SK-N-MC (cell line): ENCODE measurements at places on chromosomes 7 and 10.

GRCh38 chr7:135333200-135333599 lies 99.6 kb downstream of the STRA8 start:
- no peak for DNase-seq

GRCh38 chr10:88960802-88961201 lies 8.2 kb upstream of the ACTA2 start:
- no peak for DNase-seq

DNA sequence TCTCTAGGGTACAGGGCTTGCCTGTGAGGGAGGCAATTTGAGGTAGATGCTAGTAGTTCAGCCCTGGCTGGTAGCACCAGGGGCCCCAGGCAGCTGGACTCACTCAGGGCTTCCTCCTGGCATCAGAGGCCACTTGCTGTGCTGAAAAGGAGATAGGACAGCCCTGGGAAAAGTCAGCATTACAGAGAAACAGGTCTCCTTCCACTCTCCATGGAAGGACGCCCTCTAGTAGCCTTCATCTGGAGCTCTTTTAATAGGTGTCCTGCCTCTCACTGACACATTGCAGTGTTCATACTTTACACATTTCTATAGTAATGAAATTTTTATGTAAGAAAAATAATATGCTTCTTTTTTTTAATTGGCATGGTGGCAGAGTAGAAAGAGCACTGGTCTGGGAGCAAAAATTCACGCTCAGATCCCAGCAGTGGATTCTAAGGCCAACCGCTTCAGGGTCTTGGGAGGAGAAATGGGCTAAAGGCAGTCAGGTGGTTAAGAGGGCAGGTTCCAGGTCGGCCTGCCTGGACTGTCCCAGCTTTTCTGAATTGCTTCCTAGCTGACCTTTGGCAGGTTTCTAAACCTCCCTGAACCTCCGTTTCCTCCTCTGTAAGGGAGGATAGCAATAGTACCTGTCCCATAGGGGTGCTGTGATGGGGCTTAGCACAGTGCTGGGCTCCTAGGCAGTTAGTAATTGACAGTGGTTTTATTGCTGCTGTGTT lies 35.8 kb downstream of the AIFM2 start:
- DNase-seq: no peak

DNA sequence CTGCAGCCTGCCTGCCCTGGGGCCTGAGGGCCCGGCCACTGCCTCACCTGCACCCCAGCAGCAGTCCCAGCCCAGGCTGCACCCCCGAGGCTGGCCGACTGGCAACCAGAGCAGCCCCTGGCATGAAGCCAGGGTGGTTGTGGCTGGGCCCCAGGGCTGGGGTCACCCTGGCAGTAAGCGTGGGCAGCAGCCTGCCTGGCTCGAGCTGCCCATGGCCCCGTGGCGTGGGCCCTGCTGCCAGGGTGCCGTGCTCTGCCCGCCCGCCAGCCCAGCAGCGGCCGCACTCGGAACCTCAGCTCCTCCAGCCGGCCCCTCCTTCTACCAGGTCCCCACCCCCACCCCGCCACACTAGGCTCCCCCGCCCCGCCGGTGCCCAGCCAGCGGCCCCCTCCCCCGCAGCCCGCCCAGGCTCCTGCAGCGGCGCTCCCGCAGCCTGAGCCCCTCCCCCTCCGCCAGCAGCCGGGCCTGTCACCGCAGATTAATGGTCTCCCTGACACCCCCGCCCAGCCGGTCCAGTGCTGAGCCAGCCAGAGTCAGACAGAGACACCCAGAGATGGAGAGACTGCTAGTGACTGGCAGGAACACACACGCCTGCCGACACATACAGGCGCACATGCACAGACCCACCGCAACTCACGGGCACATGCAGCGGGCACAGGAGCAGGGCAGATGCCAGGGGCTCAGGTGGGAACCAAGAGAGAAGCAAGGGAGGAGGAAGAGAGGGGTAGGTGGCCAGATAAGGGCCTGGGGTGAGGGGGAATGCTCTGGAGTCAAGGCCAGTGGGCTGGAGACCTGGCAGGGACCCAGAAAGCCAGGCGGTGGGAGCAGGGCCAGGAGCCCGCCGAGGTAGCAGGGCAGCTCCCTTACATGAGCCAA lies 22.4 kb downstream of the KCNH2 start:
- DNase-seq: no peak

DNA sequence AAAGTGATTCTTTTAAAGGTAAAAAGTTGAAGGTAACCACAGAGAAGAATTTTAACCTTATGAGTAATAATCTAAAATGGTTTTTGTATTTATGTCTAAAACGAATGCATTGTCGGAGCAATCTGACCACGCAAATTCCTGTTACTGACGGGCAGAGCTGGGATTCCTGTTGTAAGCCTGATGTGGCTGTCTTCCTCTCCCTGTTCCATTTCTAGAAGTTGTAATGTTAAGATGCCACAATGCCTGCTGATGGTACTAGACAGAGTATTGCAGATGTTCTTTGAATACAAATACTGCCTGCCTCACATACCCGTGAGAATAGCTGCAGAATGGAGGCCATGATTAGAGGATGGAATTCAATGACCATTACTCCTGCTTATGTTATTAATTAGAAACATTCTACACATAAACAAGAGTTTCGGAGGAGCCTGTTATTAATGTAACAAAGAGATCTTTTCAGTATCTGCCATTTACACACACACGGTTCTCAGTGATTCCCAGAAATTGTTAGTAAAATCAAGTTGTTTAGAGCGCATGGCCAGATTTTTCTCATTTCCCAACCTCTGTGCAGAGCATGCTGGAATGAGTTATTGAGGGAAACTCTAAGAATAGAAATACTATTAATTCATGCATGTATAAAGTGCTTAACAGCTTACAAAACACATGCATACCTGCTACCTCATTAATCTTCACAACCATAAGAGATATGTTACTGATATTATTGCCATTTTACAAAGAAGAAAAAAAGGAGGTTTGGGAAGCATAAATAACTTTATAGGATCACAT lies 196.8 kb downstream of the PTN start:
- no peak for DNase-seq

DNA sequence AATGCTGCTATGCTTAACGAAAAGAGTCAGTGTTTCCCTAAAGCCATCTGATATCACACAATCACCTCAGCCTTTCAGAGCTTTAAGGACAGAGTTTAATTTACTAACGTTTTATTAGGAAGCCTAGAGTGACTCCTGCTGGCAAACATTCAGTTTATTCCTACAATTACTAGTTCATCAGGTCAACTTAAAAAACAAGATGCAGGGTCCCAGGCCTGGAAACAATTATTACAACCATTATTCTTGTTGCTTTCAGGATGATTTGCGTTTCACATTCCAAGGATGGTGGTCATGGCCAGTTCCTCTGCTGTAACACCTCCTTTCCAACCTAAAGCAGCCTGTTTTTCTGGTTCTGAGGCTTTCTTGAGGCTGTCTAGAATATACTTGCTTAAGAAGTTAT lies 1.5 kb upstream of the FAM53B start:
- no peak for DNase-seq

GRCh38 chr10:77602913-77603533 lies 34.6 kb downstream of the KCNMA1 start:
- DNase-seq: peak; percentile 3

GRCh38 chr10:53402594-53402993 lies 630.0 kb upstream of the MBL2 start:
- DNase-seq: no peak

GRCh38 chr10:103021150-103021899 lies 103.2 kb downstream of the CNNM2 start:
- no peak for DNase-seq

- no peak for DNase-seq
Observed at GRCh38 chr10:5692461-5693358, 8.1 kb downstream of the TASOR2 start.

GRCh38 chr10:49471532-49471931 lies 67.4 kb downstream of the ERCC6 start:
- DNase-seq: no peak

DNA sequence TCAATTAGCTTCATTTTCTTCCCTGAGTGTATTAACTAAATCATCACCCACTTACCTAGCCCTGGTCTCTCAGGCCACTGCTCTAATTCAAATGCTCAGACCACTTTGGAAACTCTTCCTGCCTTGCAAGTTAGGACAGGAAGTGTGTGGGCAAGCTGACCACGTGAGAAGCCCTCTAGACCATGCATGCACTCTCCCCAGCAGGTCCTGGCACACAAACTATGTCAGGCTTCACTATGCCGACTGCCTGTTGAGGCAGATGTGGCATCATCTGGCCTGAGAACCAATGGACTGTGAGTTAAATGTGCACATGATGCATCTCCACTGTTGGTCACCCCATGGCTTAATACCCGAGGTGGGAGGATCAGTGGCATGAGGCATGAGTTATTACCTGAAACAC lies 439.6 kb downstream of the GRID1 start:
- no peak for DNase-seq

DNA sequence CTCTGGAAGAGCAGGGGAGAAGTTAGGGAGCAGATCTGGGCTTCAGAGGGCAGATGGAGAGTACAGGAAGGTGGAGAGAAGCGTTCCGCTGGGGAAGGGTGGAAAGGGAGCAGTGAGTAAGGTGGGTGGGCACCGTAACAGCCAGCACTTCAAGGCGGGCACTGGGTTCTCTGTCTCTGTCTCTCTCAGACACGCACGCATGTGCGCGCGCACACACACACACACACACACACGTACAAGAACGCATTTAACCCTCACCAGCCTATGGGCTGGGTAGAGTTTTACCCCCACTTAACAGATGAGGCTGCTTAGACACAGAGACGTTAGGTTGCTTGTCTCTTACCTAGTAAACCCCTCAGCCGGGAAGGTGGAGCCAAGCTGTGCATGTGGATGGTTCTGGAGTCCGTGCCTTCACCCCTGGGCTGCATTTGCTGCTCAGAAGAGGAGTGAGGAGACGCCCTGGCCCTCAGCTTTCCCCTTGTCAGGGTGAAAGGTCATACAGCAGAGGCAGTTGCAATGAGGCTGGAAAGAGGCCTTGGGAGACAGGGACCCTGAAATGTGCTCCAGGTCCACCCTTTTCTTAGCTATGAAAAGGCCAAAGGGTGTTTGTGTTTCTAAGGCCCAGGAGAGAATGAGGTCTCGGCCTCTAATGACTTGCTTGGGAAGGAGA lies 16.0 kb downstream of the ADCYAP1R1 start:
- no peak for DNase-seq

GRCh38 chr10:11431216-11431555 lies 180.3 kb downstream of the USP6NL start:
- no peak for DNase-seq

DNA sequence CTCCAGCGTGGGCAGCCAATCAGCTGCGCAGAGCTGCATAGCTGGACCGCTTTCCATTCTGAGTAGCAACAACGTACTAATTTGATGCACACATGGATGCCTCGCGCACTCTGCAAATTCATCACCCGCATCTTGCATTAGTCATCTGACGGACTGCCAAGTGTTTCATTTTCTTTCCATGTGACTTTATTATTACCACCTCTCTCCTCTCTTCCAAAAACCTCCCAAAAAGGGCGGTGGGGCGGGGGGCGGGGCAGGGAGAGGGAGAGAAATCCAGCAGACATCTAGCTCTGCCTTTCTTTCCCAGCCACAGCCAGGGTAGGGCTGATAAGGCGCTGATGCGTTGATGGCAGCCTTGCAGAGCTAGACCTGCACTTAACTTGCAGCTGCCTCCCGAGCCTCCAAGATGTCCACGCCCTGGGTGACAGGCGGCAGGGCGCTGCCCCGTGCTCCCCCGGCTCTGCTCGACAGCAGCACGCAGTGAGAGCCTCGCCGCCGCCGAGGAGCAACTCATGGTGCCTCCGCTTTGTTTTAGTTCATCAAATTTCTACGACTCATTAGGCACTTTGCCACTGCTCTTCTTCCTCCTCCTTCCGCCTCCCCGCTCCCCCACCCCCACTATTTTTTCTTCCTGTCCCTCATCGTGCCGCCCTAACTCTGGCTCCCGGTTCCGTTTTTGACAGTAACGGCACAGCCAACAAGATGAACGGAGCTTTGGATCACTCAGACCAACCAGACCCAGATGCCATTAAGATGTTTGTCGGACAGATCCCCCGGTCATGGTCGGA lies 147.3 kb downstream of the CELF2 start:
- DNase-seq: no peak

DNA sequence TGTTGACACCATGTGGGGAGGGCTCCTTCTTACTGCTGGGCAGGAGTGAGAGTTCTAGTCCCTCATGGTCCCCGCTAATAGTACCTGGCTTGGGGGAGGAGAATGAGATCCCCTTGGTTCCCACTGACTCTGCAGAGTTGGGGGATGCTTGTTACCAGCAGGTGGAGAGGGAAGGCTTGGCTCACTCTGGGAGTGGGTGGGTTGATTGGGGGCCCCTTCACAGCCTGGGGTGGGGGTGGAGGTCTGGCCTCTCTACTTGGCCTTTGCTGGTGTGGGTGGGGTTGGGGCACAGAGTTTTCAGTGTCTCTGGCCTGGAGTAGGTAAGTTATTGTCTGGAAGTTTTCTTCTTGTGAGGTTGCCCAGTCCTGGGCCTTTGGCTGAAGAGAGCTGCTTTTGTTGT lies 31.9 kb downstream of the ADCY1 start:
- no peak for DNase-seq

GRCh38 chr7:116525298-116525912 lies 569 bp downstream of the CAV1 start:
- no peak for DNase-seq

DNA sequence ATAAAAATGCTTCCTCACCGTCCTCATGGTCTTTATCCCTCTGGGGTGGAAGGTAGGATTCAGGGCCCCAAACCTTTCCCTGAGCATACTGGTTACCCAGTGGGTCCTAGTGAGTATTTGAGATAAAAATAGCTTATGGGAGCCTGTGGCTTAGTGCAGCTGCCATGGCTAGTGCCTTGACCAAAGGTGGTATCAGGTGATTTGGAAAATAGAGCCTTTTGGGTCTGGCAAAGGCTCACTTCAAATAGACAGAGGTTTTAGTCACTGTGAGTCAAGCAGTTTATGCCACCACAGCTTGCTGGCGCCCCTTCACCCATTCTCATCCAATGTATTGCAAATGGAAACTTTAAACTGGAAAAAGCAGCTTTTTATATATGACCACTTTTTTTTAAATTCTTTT lies 30.4 kb downstream of the PLAU start:
- DNase-seq: no peak

GRCh38 chr10:125085258-125086054 lies 74.9 kb downstream of the CTBP2 start:
- DNase-seq: no peak

DNA sequence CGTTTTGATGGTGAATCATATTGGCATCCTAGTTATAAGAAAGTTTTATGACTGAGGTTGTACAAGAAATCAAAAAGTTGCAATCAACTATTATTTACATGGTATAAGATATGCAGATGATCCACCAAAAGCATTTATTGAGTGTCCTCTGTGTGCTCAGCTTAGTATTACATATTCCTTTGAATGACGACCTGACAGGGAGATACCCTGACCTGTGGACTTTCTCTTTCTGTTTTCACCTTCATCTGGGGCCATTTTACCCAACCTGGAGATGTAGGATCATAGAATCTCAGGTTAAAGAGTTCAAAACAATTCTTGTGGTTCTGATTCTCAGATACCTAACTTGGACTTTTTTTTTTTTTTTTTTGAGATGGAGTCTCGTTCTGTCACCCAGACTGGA lies 269.1 kb upstream of the SORCS1 start:
- no peak for DNase-seq

- no peak for DNase-seq
Observed at GRCh38 chr10:28881171-28881882, 204.0 kb downstream of the BAMBI start.
